ENCODE measurements at places on chromosomes 5 and 9.
A peak's percentile ranks its signal among the peaks of the same experiment; 100 is the strongest.

DNA sequence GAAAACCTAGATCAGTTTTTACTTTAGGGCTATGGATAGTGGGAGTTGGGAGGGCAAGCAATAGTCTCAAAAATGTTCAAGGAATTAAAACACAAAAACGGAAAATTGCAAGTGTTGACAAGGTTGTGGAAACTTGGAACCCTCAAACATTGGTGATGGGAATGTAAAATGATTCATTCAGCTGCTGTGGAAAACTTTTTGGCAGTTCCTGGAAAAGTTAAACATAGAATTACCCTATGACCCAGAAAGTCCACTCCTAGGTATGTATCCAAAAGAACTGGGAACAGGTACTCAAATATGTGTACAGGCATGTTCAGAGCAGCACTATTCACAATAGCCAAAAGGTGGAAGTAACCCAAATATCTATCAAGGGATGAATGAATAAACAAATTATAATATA, 1.2 kb upstream of the MSANTD3 start:
- no peak for DNase-seq

DNA sequence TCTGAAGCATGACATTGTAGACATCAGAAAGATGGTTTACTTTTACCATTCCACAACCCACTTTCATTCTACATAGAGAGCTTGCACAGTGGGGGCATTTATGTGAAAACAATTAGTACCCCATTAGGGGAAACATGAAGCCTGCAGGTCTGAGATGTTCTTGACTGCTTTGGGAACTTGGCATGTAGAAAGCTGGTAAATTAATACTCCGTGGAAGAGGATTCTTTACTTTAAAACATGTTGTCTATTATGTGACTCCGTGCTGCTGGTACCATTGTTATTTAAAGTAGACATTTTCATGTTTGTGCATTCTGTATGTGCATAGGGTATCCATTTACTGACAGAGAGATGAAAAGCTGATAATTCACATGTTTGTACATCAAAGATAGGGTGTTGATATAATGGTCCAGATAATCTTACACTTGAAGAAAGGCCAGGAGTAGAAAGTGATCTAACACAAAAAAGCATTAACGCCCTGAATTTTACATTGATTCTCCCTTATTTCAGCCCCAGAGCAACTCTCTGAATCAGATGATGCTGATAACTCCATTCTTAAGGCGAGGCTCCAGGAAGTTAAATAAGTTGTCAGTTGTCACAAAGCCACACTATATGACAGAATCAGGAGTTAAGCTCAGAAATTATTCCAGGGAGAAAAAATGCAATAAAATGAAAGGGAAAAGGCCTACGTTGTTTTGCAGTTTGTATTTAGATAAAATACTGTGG, 50.1 kb upstream of the CD180 start:
- no peak for DNase-seq

DNA sequence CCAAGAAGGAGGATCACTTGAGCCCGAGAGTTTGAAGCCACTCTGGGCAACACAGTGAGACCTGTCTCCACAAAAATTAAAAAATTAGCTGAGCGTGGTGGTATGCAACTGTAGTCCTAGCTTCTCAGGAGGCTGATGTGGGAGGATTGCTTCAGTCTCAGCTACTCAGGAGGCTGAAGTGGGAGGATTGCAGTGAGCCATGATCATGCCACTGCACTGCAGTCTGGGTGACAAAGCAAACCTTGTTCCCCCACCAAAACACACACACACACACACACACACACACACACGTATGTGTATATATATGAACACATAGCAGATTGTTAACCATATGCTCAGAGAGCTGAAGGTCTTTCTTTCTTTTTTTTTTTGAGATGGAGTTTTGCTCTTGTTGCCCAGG, 157.5 kb upstream of the MAST4 start:
- no peak for DNase-seq

DNA sequence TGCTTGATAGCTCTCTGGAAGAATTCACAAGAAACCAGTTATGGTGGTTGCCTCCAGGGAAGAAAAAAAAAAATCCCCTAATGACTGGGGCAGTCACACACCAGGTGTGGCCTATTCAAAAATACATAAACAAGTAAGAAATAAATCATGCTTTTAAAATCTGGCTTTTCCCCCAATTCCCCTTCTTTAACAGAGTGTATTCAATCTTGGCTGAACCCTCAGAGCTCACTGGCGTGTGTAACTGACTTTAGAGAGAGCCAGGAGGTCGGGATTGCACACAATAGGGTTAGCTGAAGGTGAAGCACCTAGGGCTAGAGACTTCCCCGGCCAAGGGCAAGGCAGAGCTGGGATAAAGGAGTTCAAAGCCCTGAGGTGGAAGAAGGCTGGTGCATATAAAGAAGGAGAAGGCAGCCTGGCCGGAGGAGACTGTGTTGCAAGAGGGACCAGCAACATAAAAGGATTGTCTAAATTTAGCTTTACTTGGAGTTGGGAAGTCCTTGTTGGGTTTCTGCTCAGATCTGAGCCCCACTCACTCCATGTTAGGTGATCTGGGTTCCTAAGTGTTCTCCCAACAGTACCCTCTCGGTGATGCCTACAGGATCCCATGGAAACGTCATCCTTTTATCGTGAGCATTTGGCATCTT, 19.7 kb downstream of the FNBP1 start:
- peak; percentile 63 for DNase-seq

DNA sequence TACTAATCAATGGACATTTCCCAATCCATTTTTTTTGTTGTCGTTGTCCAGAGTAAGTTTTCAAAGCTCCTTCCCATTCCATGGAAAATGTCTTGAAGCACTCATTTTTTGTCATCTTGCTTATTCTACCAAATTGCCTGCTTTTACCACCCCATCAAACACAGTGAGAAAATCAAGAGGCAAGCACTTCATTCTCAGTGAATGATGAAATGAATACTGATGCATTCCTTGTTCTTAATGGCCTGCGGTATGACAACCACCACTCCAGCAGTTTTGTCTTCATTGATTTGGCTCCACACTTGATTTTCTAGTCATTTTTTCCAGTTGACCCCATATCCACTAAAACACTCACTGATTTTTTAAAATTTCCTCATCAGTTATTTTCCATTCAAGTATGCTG, 193.5 kb upstream of the ANKH start:
- no peak for DNase-seq

GRCh38 chr5:146344155-146345118, 5.8 kb downstream of the POU4F3 start:
- DNase-seq: no peak

GRCh38 chr9:128743421-128743820, 19.5 kb upstream of the ZDHHC12 start:
- DNase-seq: no peak

DNA sequence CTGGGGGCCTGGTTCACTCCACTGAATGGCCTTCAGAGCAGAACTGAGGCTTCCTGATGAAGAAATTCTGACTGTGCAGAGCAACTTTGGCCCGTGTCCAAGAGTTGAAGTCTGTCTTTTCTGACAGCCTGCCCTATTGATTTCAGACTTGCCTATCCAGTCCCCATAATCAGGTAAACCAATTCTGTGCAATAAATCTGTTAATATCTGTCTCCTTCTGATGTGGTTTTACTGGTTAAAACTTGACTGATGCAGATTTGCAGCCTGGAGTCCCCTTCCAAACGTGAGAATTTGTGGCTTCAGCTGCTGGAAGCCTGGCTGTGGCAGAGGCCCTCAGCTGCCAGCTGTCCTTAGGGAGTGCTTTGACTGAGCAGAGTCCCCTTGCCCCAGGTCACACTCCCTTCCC, 283.9 kb upstream of the ANKRD55 start:
- DNase-seq: no peak

GRCh38 chr9:117545846-117546245, 131.0 kb upstream of the ASTN2 start:
- no peak for DNase-seq

GRCh38 chr9:17487467-17487866, 91.4 kb upstream of the SH3GL2 start:
- no peak for DNase-seq

- no peak for DNase-seq
Measured at GRCh38 chr9:110013064-110013463, 194.9 kb downstream of the C9orf152 start.
